ENCODE measurements at places on chromosomes 7 and 10. TPM values are rescaled to one million over a fixed set of nuclear protein-coding genes. Genes with fewer than 3 reads are reported as not detected.

The SVOPL gene
- total RNA-seq = 1.5 TPM

- H3K36me3 ChIP-seq = no peaks in the 10 kb centered on the region
- H3K4me1 ChIP-seq = no peaks in the 10 kb centered on the region
- H3K27me3 ChIP-seq = no peaks in the 10 kb centered on the region
Observed at GRCh38 chr10:113272511-113272910, 280.3 kb upstream of the HABP2 start.

- DNase-seq = no peak
- H3K36me3 ChIP-seq = no peaks in the 10 kb centered on the region
- no peaks in the 10 kb centered on the region for H3K27me3 ChIP-seq
- no peak overlapping the region for H3K27ac ChIP-seq
- no peak overlapping the region for H3K4me3 ChIP-seq
Observed at GRCh38 chr7:117248829-117249228, 74.0 kb downstream of the WNT2 start.

DNA sequence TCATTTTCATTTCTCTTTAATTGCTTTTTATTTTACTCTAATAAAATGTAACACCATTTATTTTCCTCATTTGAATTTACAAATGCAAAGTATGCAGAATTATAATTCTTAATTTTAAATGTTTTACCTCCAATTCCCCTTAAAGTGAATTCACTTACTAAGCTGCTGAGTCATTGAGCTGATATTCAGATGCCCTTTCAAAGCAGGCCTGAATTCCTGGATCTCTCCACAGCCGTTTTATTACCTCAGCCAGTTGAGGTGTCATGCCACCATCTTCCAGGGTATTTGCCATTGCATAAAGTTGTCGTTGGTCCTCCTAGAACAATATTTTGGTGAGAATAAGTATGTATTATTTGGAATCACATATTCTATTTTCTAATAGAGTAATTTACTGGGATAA lies 33.2 kb downstream of the GNAT3 start:
- H3K4me3 ChIP-seq = no peak overlapping the region
- H3K4me1 ChIP-seq = no peaks in the 10 kb centered on the region
- no peaks in the 10 kb centered on the region for H3K36me3 ChIP-seq
- no peak overlapping the region for H3K27ac ChIP-seq

DNA sequence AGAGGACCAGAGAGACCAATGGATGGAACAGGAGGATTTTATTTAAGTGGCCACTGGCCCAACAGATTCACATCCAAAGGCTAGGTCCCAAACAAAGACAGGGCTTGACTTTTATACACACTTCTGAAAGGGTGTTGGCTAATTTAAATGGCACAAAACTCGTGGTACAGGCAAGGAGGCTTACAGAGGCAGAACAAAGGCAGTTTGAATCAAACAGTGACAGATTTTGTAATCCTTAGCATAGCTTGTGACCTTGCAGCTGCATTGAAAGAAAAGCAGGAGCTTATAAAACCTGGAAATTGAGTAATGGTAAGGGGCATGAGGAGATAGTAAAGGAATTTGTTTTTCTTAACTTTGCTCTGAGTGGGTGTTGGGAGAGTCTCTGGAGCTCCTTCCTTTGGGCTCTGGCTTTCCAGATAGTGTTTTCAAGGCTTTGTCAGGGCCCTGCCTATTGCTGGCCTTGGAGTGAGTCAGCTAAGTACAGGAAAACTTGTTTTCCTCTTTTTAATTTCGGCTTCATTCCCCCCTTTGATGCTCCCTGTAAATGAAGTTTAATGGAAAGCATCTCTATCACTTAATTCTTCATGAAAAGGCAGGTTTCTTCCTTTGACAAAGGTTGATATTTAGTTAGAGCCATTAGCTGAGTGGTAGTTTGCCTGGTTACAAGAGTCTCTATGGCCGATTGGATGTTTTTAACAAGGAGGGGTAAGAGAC lies 96.9 kb downstream of the TRIM24 start:
- H3K4me3 ChIP-seq = no peak overlapping the region
- no peaks in the 10 kb centered on the region for H3K4me1 ChIP-seq
- H3K27ac ChIP-seq = no peak overlapping the region
- peaks cover 2% of the 10 kb centered on the region for H3K36me3 ChIP-seq

The ZNF282 gene
- 27.2 TPM for total RNA-seq

GRCh38 chr10:115558252-115558651 lies 465.1 kb downstream of the ATRNL1 start:
- no peaks in the 10 kb centered on the region for H3K36me3 ChIP-seq
- no peak for DNase-seq
- H3K27me3 ChIP-seq = no peaks in the 10 kb centered on the region
- H3K4me1 ChIP-seq = no peaks in the 10 kb centered on the region
- no peak overlapping the region for H3K4me3 ChIP-seq
- no peak overlapping the region for H3K27ac ChIP-seq

DNA sequence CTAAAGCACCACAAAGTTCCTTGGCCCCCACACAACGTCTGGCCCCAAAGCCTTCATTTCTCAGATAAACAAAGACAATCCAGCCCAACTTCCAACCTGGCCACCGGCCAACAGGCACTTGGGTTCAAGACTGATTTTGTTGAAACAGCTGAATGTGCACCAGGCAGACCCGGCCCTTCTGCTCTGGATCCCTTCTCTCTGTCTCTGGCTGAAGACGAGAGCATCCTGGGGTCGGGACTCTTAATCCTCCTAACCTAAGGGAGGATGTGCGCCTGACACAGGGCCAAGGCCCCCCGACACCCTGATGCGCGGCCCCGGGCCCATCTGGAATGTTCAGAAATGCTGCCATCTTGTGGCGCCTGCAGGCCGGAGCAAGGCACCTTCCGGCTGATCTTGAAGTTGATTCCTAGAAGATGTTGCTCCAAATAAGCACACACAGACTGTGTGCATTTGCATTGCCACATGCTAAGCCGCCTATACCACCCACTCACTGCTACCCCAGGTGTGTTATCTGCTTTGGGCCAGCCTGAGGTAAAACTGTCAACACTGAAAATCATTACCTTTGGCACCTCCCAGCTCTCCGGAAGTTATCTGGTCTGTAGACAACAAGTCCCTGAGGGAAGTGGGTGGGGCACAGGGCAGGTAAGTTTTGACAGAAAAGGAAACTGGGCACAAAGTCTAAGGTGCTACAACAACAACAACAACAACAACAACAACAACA lies 98.4 kb upstream of the HABP2 start:
- no peak overlapping the region for H3K27ac ChIP-seq
- DNase-seq = peak; percentile 23
- H3K4me3 ChIP-seq = no peak overlapping the region
- H3K4me1 ChIP-seq = no peaks in the 10 kb centered on the region
- no peaks in the 10 kb centered on the region for H3K36me3 ChIP-seq

DNA sequence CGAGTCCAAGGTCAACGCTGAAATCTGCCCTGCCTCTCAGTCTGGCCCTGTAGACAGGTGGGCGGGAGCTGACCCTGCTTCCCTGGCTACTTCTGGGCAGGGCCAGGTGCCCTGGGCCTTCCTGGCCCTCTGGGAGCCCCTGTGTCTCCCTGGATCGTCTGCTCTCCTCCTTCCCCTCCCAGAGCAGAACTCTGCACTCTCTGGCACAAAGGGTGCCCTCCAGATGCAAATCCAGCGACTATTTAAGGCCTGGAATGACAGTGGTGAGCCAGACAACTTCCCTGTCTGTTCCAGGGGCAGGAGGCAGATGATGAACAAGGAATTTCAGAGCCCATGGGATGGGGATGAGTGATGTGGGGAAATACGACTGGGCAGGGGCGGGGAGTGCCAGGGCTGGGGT lies 63.4 kb downstream of the C10orf105 start:
- no peaks in the 10 kb centered on the region for H3K27me3 ChIP-seq
- no peak overlapping the region for H3K27ac ChIP-seq
- H3K4me1 ChIP-seq = no peaks in the 10 kb centered on the region
- H3K36me3 ChIP-seq = no peaks in the 10 kb centered on the region

GRCh38 chr7:116083796-116084195 lies 53.2 kb upstream of the TFEC start:
- no peaks in the 10 kb centered on the region for H3K27me3 ChIP-seq
- no peak for DNase-seq
- H3K36me3 ChIP-seq = no peaks in the 10 kb centered on the region
- no peak overlapping the region for H3K27ac ChIP-seq
- H3K4me1 ChIP-seq = no peaks in the 10 kb centered on the region

GRCh38 chr10:2949948-2950354 lies 117.4 kb upstream of the PFKP start:
- H3K36me3 ChIP-seq = no peaks in the 10 kb centered on the region
- no peak overlapping the region for H3K4me3 ChIP-seq
- DNase-seq = no peak
- H3K27ac ChIP-seq = no peak overlapping the region

The WNT2 gene
- 8.3 TPM for total RNA-seq

- H3K27ac ChIP-seq = peak overlapping the region; percentile 47
- DNase-seq = peak; percentile 67
- H3K27me3 ChIP-seq = no peaks in the 10 kb centered on the region
- H3K4me1 ChIP-seq = peaks cover 16% of the 10 kb centered on the region
Observed at GRCh38 chr10:119270762-119271366, 63.5 kb downstream of the GRK5 start.

DNA sequence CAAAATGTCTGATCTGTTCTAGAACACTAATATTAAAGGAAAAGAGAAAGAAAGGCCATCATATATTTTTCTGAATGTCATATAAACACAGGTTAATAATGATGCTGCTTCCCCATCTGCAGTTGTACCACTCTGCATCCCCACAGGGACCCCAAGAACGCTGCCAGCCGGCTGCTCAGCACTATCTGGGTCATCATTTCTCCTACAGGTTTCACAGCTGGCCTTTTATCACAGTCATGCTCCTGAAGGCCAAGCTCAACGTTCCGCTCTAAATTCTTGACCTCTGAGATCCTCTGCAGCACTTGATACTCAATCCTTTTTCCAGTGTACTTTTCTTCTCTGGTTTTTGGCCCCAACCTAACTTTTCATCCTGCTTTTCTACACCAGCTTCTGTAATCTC lies 4.8 kb downstream of the IDI1 start:
- H3K4me3 ChIP-seq = no peak overlapping the region
- H3K27ac ChIP-seq = peak overlapping the region; percentile 67
- H3K27me3 ChIP-seq = no peaks in the 10 kb centered on the region
- DNase-seq = no peak
- no peaks in the 10 kb centered on the region for H3K36me3 ChIP-seq
- peaks cover 5% of the 10 kb centered on the region for H3K4me1 ChIP-seq

DNA sequence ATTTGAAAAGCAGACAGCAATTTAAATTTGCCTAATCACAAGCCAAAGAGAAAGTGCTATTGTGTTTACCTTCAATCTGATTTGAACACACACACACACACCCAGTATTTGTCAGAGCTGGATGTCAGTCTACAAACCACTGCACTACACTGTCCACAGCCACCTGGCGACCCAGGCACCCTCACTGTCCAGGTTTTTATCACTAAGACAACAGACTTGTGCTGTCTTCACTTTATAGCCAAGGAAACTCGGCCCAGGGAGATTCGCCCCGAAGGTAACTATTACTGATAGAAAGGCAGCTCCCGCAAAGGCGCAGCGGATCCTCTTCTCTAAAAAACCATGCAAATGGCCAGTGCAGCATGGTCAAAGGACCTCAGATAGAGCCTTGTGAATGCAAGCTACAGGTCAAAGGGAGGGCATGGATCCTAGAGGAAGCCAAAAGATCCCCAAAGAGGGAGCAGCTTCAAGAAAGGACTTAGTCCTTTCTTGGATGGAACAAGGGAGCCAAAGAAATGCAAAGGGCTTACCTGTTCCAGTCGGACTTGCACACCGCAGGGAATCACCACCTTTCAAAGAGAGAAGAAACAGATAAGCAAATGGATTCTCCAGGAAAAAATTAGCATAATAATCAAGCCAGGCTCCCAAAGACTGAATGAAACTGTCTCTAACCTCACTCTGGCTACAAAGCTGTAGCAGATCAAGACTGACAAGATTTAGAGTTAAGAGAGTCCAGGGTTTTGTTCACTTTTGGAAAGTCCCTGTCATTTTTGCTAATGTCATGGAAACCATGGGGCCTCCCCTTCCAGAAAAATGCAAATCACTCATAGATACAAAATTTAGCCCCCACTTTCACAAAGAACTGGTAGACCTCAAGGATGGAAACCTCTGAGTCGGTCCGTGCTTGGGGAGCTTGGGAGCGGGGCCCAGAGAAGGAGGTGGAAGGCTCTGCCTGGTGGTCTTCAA lies 101.1 kb downstream of the TNS3 start:
- H3K27me3 ChIP-seq = no peaks in the 10 kb centered on the region
- no peak for DNase-seq
- H3K36me3 ChIP-seq = no peaks in the 10 kb centered on the region
- H3K4me1 ChIP-seq = peaks cover under 1% of the 10 kb centered on the region
- H3K27ac ChIP-seq = no peak overlapping the region

Measured in uterus (tissue), 4 donors.